CD4-positive, alpha-beta memory T cell (primary cell): ENCODE measurements at places on chromosomes 12 and 14. TPM values are rescaled to one million over a fixed set of nuclear protein-coding genes. Genes with fewer than 3 reads are reported as not detected.

Gene NTS
- not detected for polyA plus RNA-seq

Gene ATF1
- 48.7 TPM for polyA plus RNA-seq

Gene AQP2
- polyA plus RNA-seq, result not detected

Gene TSHR
- not detected for polyA plus RNA-seq
